ENCODE measurements at places on chromosomes 2 and 18. TPM values are rescaled to one million over a fixed set of nuclear protein-coding genes. Genes with fewer than 3 reads are reported as not detected.

Gene MYL1
- 6,507 TPM for total RNA-seq

Gene OBSL1
- total RNA-seq, result 87.2 TPM

Gene BOK
- 25.1 TPM for total RNA-seq

Gene ID2
- total RNA-seq, result 35.0 TPM

Gene TLX2
- total RNA-seq, result not detected

Gene CRACDL
- total RNA-seq, result 0.52 TPM

Gene KIF1A
- total RNA-seq, result 4.7 TPM

Gene ABCA12
- total RNA-seq, result not detected

Gene B3GNT7
- 0.52 TPM for total RNA-seq

Gene TGFA
- under 0.01 TPM for total RNA-seq

Gene DTNA
- total RNA-seq, result 94.5 TPM

Gene GCKR
- not detected for total RNA-seq

Gene PRSS56
- 1.0 TPM for total RNA-seq

Gene PCBP1
- 45.4 TPM for total RNA-seq

Data from skeletal muscle tissue (tissue), 5 donors.